Activated CD4-positive, alpha-beta T cell treated with anti-CD3 and anti-CD28 coated beads for 4 hours (primary cell): ENCODE measurements at places on chromosomes 3 and 15.

GRCh38 chr15:33671456-33671855 lies 296.8 kb upstream of the CHRM5 start:
- DNase-seq = no peak

- DNase-seq = no peak
Measured at GRCh38 chr3:58519668-58520402, 17.2 kb downstream of the ACOX2 start.

- DNase-seq = no peak
Measured at GRCh38 chr3:195154793-195155535, 116.0 kb downstream of the XXYLT1 start.

GRCh38 chr15:72205273-72205672 lies 7.7 kb upstream of the GRAMD2A start:
- DNase-seq = no peak

DNA sequence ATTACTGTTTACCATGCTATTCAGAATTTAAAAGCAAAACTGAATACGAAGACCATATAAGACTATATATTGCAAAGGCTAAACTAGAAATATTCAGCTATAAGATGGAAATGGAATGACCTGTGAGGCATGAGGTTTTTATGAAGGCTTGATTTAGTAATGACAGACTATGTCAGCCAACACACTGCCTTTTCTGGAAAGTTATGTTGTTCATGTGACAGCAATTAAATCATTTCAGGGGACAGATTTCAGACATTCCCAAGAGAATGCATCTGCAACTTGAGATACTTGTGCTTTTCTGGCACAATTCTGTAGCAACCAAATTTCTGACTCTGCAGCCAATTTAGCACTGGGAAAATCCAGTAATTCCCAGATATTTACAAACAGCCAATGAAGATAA lies 8.6 kb upstream of the GATM start:
- no peak for DNase-seq

DNA sequence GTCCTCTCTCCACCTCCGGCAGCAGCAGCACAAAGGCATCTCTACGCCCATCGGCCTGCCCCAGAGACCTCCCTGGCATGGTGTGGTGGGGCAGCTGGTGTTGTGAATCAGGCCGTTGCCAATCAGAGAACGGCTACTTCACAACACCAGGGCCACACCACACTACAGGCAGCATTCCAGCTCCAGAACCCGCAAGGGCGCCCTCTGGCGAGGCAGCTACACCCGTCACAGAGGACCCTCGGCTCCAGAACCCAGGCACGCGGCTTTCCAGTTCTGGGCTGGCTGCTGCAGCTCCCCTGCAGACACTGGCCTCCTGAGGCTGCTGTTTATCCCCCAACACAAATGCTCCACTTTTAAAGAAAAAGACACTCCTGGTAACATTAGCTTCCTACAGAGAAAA lies 127.5 kb upstream of the TOPAZ1 start:
- DNase-seq = no peak

- DNase-seq = no peak
Measured at GRCh38 chr15:32918547-32918946, 200.7 kb downstream of the GREM1 start.

GRCh38 chr3:53287131-53287629 lies 31.4 kb upstream of the TKT start:
- DNase-seq = no peak

DNA sequence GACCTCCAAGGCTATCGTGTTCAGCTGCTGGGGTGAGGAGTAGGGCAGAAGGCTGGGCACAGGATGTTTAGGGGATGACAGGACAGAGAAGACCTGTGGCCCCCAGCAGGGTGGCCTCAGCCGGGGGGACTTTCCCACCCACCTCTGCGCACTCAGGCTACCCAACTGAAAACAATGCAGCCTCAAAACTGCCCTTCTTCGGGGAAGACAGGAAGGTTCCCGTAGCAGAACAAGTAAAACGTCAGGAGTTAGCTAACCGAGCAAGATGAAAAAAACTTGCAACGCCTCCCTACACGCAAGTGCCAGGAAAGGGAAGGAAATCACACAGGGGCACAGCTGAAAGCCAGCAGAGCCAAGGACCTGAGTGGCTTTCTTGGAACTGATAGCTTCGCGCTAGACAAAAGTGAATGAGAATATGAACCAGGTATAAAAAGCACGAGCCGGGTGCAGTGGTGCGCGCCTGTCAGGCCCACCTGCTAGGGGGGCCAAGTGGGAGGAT lies 38.4 kb upstream of the FURIN start:
- DNase-seq = peak; percentile 35

DNA sequence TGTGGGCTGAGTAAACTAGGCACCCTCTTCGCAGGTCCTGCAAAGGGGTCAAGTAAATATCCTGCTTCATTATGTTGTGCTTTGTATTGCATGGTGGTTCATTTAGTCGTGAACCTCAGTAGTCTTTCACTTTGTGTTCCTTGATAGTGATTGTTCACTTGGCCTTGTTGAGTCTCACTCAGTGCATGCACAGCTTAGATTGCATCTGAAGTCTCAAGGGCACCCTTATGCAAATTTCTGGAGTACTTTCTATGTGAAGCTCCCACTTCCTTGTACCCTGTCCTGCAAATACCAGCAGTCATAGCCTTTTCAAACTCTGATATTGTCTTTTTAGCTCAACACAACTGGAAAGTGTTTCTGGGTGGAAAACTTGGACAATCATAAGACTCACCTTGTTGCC lies 519.2 kb downstream of the NAALADL2 start:
- DNase-seq = no peak

DNA sequence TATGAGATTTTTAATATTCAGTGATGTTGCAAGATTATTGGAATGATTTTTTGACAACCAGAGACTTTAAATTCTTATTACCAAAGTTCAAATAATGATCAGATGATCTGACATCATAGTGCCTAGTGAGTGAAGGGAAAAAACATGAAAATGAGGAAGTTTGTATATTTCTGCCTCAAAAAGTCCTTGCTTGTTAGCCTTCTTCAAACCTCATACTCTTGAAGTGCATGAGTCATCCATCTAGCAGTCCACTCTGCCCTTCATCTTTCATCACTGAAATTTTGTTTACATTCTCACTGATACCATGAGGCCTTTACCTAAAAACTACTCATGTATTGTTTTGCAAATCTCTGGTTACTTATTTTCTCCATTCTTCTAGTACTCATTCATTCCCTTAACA lies 23.9 kb upstream of the OR5H6 start:
- DNase-seq = no peak

GRCh38 chr3:135034891-135035440 lies 239.9 kb downstream of the EPHB1 start:
- DNase-seq = no peak

DNA sequence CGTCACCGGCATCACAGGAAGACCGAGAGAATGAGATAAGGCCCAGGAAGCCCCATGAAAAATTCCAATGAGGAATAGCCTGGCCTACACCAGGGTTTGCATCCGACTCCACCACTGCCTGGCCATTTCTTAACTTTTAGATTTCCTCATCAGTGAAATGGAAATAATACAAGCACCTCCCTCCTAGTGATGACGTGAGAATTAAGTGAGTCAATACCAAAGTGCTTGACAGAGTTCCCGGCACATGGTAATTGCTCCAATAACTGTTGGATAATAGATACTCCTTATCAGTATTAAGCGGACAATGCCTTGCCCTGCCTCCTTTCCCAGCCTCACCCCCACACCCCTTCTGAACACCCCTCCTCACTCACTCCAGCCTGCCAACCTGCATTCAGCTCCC lies 105.4 kb downstream of the TLE3 start:
- DNase-seq = no peak

DNA sequence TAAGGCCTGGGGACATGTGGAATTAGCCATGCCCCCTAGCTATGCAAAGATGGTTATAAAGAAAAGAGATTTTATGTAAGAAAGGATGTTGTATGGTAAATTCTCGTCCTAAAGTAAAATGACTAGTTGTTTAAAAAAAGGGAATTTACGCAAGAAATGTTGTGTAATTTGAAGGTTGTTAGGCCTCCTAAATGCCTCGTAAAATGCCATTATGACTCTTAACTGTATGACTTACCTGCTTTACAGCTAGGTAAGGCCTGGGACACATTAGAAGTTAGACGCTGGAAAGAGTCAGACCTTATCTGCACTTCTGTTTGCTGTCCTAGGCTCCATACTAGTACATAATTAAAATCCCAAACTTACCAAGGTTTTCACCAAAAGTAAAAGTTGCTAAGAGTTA lies 17.5 kb upstream of the HHATL start:
- DNase-seq = no peak

DNA sequence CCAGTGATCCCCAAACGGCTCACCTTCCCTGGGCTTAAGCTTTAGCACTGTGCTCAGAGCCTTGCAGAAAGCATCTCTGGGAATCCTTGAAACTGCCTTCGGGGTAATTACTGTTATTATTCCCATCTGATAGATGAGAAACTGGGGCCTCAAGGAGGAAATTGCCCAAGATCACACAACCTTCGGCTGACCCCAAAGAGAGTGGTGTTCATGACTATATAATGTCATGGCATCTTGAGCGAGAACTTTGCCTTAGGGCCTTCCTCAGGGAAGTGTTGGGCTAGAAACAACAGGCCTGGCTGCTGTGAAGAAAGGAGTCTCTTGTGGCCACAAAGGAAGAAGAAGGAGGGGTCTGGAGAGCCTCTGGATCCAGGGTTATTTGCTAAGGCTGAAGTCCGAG lies 388.7 kb upstream of the CFAP20DC start:
- DNase-seq = no peak

- no peak for DNase-seq
Measured at GRCh38 chr3:31461426-31461825, 71.3 kb upstream of the STT3B start.

GRCh38 chr3:171001957-171002694 lies 24.4 kb downstream of the SLC2A2 start:
- no peak for DNase-seq
